ENCODE measurements at places on chromosomes 16 and 17. TPM values are rescaled to one million over a fixed set of nuclear protein-coding genes. Genes with fewer than 3 reads are reported as not detected.

DNA sequence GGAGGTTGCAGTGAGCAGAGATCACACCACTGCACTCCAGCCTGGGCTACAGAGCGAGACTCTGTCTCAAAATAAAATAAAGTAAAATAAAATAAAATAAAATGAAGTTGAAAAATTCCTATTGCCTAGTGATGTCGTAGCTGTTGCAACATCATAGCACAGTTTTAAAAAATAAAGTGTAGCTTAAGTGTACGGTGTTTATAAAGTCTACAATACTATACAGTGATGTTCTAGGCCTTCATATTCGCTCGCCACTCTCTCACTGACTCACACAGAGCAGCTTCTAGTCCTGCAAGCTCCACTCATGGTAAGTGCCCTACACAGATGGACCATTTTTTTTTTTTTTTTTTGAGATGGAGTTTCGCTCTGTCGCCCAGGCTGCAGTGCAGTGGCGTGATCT lies 43.5 kb upstream of the MNT start:
- no peak for DNase-seq

The DPEP1 gene
- total RNA-seq = not detected

DNA sequence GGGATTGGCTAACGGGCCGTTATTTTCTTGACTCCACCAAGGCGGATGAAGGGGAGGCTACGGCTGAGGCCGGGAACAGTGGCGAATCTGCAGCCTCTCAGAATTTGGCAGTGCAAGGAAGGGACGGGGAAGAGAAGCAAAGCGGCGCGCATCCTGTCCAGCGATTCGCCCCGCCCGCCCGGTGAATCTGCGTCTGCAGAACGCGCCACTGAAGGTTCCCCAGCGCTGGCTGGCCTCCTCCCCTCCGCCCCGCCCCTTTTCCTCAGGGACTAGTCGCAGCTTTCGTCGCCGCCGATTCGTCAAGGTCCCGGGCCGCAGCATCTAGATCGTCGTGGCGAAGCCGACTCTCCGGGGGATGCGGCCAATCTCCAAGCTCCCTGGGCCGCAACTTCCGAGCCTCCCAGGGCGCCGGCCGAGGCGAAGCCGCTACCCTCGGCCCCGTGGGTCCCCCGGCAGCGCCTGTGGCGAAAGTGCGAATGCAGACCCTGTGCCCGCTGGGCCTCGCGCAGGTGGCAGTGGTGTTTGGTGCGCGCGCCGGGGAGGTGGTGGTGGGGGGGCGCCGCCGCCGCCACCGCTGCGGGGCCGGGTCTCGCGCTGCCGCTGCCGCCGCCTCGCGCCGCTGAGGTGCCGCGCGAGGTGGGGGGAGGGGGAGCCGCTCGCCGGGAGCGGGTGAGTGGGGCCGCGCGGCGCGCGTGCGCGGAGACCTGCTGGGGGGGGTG lies at the start of gene SETD1A:
SETD1A (plus strand) TSS at position 299 of the 719 bp plus-strand sequence. CDS start 978 bp downstream, outside the sequence.
- peak; percentile 94 for DNase-seq

The CFAP119 gene
- total RNA-seq = 11.0 TPM

DNA sequence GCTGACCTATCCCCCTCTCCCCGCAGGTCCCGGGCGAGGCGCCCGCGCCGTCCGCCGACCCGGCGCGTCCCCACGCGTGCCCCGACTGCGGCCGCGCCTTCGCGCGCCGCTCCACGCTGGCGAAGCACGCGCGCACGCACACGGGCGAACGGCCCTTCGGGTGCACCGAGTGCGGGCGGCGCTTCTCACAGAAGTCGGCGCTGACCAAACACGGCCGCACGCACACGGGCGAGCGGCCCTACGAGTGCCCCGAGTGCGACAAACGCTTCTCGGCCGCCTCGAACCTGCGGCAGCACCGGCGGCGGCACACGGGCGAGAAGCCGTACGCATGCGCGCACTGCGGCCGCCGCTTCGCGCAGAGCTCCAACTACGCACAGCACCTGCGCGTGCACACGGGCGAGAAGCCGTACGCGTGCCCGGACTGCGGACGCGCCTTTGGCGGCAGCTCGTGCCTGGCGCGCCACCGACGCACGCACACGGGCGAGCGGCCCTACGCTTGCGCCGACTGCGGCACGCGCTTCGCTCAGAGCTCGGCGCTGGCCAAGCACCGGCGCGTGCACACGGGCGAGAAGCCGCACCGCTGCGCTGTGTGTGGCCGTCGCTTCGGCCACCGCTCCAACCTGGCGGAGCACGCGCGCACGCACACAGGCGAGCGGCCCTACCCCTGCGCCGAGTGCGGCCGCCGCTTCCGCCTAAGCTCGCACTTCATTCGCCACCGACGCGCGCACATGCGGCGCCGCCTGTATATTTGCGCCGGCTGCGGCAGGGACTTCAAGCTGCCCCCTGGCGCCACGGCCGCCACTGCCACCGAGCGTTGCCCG lies 10.3 kb downstream of the ZNF771 start:
- DNase-seq = no peak

DNA sequence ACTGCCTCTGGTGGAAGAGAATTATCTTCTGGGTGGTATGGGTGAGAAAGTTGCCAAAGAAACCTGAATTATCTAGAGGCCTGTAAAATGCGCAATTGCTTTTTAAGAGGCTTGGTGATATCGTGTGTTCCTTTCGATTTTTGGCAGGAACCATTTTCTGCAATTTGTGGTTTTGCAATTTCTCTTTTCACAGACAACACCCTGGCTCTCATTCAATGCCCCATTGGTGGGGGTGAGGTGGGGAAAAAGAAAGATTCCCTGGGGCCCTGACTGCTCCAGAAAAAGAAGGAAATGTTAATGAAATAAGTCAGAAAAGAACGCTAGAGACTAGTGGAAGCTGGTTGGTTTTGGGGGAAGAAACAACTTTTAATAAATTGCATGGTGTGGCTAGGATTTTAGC lies 77.4 kb downstream of the ANKFN1 start:
- DNase-seq = no peak

GRCh38 chr17:76142585-76143041 lies 1.6 kb upstream of the FOXJ1 start:
- no peak for DNase-seq

- no peak for DNase-seq
Observed at GRCh38 chr16:56617212-56618085, 8.1 kb upstream of the MT1E start.

- DNase-seq = no peak
Observed at GRCh38 chr17:57256708-57257112, 387 bp downstream of the MSI2 start.

The TRIM47 gene
- 12.9 TPM for total RNA-seq

The MYH2 gene
- not detected for total RNA-seq

DNA sequence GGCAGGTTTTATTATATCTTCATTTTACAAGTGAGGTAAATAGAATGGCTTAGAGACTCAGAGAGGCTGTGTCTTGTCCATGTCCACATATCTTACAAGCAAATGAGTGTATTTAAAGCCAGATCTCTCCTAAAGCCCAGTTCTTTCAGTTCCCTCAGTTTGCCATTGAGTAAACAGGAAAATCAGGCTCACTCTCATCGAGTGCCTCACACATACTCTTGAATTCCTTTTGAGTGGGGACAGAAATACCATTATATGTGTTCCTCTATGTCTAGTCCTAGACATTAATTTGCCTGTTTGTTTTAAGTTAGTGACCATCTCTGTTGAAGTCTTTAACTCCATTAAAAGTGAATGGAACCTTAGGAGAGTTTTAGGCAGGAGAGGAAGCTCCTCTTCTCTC lies 40.1 kb downstream of the BPTF start:
- DNase-seq = no peak

DNA sequence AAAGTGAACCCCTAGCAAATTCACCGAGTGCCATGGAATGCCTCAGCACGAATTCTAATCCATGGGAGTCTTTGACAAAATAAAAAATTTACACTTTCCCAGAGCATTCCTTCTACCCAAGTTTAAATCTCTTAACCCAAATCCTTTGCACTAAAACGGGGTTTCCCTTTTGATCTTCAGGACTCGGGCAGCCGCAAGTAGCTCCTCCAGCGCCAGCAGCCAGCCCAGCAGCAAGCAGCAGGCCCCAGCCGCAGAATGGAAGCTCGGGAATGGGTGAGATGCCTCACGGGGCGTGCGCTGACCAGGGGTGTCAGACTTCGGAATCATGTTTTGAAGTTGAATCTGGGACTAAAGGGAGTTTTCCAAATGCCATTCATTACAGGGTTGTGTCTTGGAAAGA lies 42.4 kb downstream of the RPA1 start:
- DNase-seq = no peak

DNA sequence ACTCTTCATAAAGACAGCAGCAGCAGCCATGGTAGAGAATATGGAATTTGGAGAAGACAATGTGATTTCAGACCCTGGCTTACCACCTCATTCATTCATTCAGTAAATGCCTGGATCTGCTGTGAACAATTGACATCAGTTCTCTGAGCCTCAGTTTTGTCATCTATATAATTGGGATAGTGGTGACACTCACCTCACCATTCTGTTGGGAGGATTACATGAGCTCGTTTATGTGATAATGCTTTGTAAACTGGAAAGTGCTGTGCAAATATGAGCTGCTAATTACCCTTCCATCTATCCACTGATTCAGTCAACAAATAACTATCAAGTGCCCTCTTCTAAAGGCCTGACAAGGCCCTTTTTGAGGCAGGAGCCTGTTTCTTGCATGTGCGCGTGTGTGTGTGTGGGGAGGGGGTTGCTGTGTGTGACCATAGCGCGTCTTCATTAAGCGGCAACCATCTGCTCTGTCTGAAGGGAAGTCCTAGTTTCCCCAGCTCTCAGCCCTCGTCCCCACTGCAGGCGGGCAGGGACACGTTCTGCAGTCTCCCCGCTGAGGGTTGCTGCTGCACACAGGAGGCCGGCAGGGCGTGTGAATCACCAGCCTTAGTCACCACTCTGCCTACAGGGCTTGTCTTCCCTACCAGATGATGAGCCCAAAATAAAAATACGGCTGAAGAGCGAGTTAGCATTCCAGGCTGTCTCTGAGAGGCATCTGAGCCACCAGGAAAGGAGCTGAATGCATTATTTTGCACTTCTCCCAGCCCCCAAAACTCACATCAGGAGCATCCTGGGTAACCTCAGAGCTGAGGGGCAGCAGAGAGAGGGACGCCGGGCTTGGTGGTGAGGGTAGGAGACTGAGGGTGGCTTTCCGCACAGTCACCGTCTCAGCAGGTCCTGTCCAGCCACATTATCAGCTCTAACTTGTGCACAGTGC lies 19.9 kb downstream of the ARL4D start:
- peak; percentile 80 for DNase-seq

DNA sequence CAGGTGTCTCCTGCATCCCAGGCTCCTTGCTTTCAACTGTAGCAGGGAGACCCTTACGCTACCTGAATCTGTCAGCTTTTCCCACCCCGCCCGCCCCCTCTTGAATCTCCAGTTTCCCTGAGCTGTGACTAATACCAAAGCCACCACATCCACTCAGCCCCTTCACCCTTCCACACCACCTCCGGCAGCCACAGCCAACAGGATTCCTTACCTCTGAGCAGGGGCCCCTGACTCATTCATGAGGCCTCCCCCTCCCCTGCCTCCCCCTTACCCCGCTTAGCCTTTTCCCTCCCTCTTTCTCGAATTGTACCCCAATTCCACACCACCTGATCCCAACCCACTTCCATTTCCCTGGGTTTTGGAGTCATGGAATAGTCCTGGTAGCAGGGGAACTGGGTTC lies 2.3 kb downstream of the STX1B start:
- peak; percentile 42 for DNase-seq

- DNase-seq = no peak
Observed at GRCh38 chr17:19345067-19345460, 17.5 kb downstream of the B9D1 start.

GRCh38 chr17:7444682-7445618 lies at the start of gene CHRNB1:
Gene CHRNB1, plus strand, starts transcription at chr17:7445061. Its CDS starts 67 bp downstream, at chr17:7445128.
- no peak for DNase-seq

The KRT25 gene
- not detected for total RNA-seq

DNA sequence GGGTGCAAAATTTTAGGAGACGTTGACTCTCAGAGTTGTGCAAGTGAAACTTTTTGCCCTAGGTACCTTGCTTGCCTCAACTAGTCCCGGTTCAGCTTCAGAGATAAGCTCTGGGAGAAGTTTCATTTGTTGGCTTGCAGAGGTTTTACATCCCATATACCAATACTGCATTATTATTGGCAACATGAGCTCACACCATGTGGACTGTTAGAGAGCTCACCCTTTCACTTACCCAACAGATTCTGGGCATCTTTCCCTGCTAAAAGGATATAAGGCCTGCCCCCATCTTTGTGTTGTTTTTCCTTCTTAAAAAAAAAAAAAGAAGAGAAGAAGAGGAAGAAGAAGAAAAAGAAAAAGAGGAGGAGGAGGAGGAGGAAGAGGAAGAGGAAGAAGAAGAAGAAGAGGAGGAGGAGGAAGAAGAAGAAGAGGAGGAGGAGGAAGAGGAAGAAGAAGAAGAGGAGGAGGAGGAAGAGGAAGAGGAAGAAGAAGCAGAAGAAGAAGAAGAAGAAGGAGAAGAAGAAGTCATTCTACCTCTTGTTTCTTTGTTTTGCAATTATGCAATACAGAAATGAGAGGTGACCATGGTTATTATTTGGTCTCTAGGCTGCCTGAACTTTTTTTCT lies 292.6 kb upstream of the IRX3 start:
- DNase-seq = no peak

The KLHL10 gene
- total RNA-seq = not detected

DNA sequence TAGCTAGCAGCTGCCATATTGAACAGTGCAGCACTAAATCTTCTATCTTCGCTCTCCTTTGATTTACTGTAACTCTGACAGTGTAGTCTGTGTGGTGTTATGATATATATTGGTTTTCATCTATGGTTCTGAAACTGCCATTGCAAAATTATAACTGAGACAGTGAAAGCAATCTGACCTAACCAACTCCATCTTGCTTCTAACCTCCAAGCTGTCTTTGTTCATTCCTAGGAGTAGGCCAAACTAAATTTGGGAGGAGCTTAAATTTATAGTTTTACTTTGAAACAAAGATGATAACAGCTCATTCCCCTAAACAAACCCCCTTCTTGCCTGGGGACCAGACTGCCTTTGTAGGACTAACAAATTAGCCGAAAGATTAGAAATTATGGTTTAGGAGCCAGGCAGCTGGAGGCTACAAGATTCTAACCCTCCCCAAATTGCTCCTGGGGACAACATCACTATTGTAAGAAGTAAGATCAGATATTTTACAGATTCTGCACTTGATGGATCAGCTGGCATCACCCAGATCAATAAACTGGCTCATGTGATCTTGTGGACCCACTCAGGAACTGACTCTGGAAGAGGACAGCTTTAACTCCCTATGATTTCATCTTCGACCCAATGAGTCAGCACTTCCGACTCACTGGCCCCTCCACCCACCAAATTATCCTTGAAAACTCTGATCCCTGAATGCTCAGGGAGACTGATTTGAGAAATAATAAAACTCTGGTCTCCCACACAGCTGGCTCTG lies 47.0 kb upstream of the FBXO47 start:
- DNase-seq = peak; percentile 43

GRCh38 chr17:1055751-1056645 lies 59.1 kb downstream of the TIMM22 start:
- no peak for DNase-seq

The C16orf78 gene
- not detected for total RNA-seq

DNA sequence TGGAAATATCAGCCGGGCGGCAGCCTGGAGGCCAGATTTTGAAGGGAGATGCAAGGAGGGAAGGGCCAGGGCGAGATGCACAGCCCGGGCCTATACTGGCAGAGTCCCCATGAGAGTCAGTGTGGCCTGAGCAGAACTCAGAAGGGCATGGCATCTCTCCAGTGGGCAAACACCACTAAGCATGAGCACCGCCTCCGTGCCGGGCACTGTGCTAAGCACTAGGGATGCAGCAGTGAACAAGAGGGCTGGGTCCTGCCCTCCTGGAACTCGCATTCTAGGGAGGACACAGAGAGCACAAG lies 33.5 kb downstream of the TK2 start:
- DNase-seq = no peak

The TBC1D3 gene
- not detected for total RNA-seq

GRCh38 chr16:88570691-88571092 lies 489 bp downstream of the ZC3H18 start:
- no peak for DNase-seq

GRCh38 chr16:70467113-70467512 lies 12.7 kb downstream of the FCSK start:
- DNase-seq = no peak

The TNFRSF13B gene
- not detected for total RNA-seq
